Inflammatory macrophage (primary cell): ENCODE measurements at places on chromosomes 13 and 19.

GRCh38 chr13:99018418-99019180 is 40.7 kb upstream of the DOCK9 start:
- no peak for DNase-seq

- DNase-seq = no peak
Measured at GRCh38 chr19:30567536-30568232, 195.5 kb downstream of the ZNF536 start.

- no peak for DNase-seq
Measured at GRCh38 chr13:111449041-111449440, 128.6 kb downstream of the TEX29 start.

- no peak for DNase-seq
Measured at GRCh38 chr13:101152184-101152583, 264.1 kb downstream of the NALCN start.

- DNase-seq = no peak
Measured at GRCh38 chr13:41693434-41693833, 236.1 kb downstream of the RGCC start.

DNA sequence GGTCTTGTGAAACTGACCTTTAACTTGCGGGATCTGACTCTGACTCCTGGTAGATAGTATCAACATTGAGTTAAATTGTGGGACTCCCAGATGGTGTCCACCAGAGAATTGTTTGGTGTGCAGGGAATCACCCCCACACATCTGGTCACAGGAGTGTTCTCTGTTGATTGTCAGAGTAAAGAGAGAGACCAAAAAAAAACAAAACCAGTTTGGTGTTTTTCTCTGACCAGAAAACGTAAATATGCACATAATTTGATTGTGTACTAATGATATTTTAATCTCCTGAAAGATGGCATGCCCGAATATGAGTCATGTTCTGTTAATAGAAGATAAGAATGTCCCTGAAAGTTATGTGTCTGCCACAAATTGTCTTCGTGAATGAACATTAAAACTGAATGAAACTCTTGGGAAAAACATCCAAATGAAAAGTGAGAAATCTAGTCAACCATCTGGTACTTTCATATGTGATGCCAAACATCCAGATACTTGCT is 118.5 kb upstream of the GPC6 start:
- no peak for DNase-seq

GRCh38 chr19:58261968-58262921 is 16.5 kb upstream of the ZNF8 start:
- no peak for DNase-seq

DNA sequence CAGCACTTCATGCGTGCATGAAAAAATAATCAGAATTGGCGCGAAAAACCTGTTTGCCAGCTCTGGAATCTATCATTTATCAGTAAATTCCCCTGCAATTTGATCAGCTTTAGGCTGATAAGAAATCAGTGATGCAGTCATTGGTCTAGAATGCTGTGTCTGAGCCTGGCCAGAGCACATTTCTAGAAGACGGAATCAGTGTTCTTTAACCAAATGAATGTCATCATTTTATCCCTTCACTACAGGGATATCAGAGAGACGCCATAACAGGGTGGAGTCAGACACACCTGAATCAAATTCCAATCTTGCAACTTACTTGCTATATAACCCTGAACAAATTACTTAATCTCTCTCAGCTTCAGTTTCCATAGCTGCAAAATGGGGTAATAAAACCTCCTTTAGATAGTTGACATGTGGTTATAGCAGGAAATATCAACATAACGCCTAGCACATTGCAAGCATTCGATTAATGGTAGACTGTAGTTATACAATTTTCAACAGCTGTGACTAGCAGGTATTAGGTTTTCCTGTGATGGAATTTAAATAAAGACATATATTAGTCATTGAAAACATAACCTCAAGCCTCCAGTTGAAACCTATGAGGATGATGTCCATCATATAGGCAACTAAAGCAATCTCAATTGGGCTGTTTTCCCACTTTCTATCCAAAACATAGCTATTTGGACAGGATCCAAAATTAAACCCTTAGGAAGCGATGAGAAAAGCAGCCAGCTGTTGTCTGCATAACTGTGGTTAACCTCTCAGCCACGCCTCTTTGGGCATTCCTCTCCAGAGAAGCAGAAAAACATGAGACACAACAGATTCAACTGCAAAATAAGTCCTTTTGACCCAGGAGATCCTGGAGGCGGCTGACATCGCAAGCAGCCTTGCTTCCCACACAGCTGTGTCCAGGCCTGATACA is 51.6 kb upstream of the UBL3 start:
- no peak for DNase-seq

GRCh38 chr19:29305268-29305667 is 92.3 kb upstream of the UQCRFS1 start:
- DNase-seq = no peak

DNA sequence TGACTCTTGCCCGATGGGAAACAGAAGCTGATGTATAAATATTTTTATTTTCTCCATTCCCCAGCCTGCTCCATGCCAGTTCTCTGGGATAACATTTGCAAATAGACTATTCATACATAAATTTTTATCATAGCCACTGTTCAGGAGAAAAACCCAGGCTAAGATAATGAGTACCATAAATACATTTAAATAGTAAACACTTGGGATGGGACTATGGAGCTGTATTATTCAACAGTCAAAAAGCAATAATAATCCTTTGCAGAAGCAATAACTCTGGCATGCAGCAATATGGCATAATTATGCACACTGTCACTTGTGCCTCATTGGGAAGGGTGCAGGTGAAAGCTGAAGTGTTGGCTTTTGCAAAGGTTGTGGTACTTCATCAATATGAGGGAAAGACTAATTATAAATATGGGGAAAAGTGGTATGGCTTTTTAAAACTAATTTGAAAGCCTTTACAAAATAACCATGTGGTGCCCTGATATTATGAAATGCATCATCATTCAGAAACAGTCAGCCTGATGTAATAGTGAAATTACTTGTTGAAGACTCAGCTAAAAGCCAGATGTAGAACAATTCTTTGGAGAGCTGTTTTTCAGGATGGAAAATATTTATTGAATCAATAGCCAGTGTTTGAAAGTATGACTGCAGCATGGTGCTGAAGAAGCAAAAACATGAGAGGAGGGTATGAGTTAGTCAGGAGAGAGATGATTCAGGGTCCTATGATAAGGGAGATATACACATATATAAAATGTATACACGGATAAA is 2476.7 kb downstream of the PCDH9 start:
- no peak for DNase-seq

- no peak for DNase-seq
Measured at GRCh38 chr19:47716270-47716937, 3.2 kb downstream of the EHD2 start.

- no peak for DNase-seq
Measured at GRCh38 chr19:3826163-3826562, 40.0 kb upstream of the MATK start.

- DNase-seq = peak; percentile 94
Measured at GRCh38 chr13:48579165-48579918, 46.5 kb upstream of the RCBTB2 start.

DNA sequence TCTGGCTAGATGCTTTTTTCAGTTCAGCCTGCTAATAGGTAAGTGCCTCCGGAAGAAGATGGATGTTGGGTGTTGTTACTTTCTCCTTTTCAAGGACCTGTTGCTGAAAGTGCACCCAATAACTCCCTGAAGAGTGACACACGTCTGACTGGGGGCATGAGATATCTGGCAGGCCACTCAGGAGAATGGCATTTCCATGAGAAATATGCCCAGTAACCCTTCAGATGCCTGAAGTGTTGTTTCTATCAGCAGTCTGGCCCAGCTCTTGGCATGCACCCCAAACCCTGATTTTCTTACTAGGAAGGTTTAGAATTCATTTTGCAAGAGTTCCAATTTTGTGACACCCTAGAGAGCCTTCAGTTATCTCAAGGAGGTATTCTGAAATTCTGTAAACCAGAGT is 71.5 kb downstream of the ARHGAP35 start:
- DNase-seq = no peak

DNA sequence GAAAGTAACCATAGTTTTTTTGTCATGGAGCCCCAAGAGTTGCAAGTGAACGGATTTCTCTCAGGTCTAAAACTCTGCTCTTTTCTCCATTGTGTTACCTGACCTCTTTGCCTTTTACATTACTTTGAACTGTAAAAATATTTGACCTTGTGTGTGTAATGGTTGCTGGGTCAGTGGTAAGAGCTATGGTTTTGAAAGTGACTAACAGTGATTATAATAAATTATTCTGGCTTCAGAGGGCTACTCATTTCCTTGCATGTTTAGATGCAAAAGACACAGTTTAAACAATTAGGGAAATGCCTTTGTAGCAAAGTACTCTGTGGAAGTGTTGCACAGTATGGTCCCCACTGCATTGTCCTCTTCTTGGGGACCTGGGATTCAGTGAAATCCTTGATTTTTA is 29.3 kb upstream of the PSG8 start:
- no peak for DNase-seq

DNA sequence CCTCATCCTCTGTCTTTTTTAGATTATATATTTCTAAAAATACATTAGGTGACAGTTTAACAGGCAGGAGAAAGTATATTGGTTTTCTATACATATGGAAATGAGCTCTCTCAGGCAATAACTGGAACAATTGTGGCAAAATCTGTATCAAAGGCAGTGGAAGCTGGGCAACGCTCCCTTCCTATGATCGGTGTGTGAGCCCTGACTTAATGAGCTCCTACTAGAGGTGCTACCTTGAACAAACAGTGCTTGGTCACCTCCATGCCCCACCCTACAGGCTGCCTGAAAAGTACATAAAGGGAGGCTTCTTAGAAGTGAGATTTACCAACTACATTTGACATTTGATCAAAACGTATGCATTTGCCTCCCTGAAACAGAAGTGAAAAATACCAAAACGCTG is 185.3 kb downstream of the EFNB2 start:
- no peak for DNase-seq
